ENCODE measurements at places on chromosomes 1 and 21.

GRCh38 chr1:184915463-184916090 lies 58.7 kb downstream of the NIBAN1 start:
- DNase-seq = no peak

GRCh38 chr1:115156826-115157468 lies 67.6 kb upstream of the TSPAN2 start:
- DNase-seq = no peak

- no peak for DNase-seq
Observed at GRCh38 chr1:67683316-67683715, 1.7 kb upstream of the GADD45A start.

DNA sequence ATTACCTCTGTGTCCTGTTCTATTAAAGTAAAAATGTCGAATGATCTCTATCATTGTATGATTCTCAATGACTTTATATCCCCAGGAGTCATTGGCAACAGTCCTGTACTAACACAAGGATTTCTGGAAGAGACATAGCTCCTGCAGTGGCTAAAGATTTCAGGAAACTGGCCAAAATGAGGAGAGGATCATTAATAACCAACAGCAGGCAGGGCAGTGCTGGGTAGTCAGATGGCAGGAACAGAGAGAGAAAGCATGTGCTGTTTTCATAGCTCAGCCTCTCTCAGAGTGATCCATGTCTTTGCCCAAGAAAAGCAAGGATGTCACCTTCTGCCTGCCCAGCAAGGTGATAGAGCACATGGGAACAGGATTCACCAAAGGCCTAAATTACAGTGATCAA lies 604.7 kb upstream of the PLXNA2 start:
- no peak for DNase-seq

GRCh38 chr1:160951443-160952128 lies 3.0 kb downstream of the ITLN2 start:
- DNase-seq = peak; percentile 63

DNA sequence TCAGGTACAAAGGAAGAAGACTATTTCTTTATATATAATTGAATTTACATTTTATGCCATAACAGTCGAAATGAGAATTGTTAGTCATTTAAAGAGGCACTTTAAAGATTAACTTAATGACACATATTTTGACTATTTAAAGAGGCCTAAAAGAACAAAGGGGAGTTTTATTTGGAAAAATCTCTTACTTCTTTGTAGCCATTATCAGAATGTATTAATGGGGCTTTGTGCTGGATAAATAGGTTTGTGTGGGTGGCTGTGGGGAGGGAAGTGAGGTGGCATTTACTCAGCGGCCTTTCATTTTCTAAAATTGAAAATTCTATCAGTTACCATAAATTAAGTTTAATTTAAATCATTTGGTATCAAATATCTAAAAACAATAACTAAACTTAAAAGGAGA lies 462.2 kb upstream of the CXADR start:
- DNase-seq = no peak

- DNase-seq = no peak
Observed at GRCh38 chr1:198350456-198350855, 190.0 kb downstream of the ATP6V1G3 start.

DNA sequence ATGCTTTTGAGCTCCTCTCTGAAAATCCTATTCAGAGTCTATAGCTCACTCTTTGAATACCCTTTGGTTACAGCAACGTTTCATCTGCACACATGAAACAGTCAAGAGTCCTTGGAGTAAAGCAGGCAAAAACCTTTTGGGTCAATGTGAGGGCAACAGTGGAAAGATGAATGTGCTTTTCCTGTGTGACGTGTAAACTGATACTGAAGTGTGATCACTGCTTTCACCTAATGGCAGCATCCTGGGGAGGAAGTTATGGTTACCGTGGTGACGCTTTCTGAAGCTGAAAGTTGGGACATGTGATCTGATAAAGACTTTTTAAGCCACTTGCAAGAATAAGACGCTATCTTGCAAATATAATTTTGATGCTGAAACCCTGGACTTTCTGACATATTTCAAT lies 160.0 kb downstream of the SEC16B start:
- DNase-seq = no peak

- no peak for DNase-seq
Observed at GRCh38 chr1:229363723-229364122, 20.9 kb upstream of the CCSAP start.

GRCh38 chr21:20151741-20152140 lies 846.5 kb upstream of the NCAM2 start:
- DNase-seq = no peak

DNA sequence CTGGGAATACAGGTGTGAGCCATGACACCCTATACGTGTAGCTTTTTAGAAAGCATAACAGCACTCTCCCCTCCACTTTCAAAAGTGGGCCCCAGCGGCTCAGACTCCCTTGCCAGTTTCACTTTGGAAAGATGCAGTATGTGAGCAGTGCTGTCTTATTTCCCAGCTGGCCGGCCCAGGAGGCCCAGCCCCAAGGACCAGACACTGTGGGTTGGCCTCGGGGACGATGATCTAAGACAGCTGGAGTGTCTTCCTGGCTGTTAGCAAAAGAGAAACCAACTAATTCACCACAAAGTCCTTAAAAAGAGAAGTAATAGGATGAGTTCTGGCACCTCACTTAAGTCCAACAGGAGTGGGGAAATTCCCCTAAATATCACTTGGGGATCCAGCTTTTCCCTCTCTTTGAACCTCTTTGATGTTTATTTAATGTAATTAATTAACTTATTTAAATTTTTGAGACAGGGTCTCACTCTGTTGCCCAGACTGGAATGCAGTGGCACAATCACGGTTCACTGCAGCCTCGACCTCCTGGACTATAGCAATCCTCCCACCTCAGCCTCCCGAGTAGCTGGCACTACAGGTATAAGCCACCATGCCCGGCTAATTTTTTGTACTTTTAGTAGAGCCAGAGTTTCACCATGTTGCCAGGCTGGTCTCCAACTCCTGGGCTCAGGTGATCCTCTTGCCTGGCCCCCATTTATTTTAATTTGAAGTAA lies 17.6 kb upstream of the CLIC4 start:
- peak; percentile 38 for DNase-seq

DNA sequence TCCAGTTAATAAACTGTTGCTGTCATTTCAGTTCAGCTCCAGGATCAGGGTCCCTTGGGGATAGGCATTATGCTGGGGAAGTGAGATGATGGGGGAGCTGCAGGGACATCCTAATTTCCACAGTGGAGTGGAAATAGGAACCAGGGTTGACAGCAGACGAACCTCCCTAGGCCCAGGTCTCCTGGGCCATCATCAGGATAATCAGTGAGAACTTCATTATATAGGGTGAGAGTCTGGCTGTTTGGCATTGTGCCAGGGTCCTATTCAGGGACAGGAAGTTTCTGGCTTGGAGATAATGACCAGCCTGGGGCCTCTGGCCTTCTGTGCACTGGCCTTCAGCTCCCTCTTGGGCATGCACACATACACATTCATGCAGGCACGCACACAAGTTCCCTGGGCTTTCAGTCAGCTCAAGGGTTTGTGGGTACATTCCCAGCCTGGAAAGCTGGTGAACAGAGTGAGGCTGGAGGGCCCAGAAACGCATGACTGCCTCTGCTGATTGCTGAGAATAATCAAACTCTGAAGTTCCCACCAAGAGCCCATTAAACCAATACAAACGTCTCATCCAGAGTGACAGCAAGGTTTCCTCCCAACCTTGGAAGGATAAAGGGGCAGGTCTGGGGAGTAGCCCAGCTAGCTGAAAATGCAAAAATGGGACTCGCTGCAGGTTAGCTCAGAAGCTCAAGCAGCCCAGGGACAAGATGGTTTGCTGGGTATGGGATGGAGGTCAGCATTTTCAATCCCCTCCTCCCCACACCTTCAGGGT lies 13.9 kb upstream of the LRIG2 start:
- DNase-seq = no peak

- no peak for DNase-seq
Observed at GRCh38 chr1:105138458-105138893, 1388.8 kb downstream of the AMY1C start.

DNA sequence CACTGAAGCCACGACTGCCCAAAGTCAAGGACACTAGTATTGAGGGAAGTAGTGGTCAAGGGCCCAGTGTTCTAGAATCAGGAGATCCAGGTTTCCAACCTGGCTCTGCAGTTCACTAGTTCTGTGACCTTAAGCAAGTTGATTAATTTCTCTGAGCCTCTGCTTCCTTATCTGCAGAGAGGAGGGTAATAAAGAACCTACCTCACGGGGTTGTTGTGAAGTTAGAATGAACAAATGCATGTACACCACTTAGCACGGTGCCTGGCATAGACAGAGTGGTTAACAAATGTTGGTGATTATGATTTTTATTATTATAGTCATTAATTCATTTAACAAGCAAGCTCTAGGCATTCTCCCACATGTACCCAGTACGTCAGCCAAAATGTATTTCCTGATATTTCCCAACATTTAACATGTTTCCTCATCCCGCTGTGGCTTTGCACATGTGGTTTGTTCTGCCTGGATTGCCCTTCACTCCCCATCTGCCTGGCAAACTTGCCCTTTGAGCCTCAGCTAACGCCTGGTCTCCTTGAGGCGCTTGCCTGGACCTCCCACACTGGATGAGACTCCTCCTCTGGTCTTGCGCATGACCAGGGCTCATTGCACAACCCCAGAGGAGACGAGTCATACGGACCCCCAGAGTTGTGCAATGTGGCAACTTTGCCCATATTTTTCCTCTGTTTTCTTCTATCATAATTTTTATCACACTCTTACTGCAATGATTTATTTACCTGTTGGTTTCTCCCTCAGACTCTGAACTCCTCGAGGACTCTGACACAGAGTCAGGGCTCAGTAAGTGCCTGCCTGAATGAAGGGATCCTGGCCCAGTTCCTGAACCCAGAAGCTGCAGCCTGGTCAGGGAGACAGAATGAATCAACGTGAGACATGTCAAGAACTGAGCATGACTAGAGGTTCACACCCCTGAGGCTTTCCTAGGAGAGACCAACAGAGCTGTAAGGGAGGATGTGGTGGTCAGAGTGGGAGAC lies 20.7 kb upstream of the MFSD2A start:
- DNase-seq = no peak

GRCh38 chr1:246275036-246275435 lies 232.0 kb downstream of the SMYD3 start:
- DNase-seq = no peak

DNA sequence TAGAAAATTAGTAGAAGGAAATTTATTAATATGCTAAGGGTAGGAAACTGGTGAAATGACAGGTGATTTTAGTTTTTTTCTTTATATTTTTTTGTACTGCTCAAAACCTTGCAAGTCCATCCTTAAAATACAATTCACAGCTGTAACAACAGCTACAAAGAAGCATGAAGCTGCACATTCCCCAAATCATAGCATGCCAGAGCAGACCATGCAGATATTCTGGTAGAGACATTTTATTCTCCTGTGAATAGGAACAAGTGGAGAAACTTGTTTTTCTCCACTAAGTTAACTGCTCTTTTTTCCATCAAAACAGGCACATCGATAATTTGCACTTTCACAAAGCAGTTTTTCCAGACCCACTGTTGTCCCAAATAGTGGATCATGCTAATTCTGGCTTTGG lies 1125.7 kb downstream of the BRINP3 start:
- no peak for DNase-seq

- DNase-seq = no peak
Observed at GRCh38 chr1:6092211-6092610, 46.5 kb downstream of the KCNAB2 start.

GRCh38 chr1:212591922-212592321 lies 16.6 kb upstream of the ATF3 start:
- DNase-seq = no peak

- DNase-seq = no peak
Observed at GRCh38 chr1:30225357-30225756, 498.0 kb downstream of the MATN1 start.

- no peak for DNase-seq
Observed at GRCh38 chr1:82453511-82454185, 652.9 kb downstream of the ADGRL2 start.

DNA sequence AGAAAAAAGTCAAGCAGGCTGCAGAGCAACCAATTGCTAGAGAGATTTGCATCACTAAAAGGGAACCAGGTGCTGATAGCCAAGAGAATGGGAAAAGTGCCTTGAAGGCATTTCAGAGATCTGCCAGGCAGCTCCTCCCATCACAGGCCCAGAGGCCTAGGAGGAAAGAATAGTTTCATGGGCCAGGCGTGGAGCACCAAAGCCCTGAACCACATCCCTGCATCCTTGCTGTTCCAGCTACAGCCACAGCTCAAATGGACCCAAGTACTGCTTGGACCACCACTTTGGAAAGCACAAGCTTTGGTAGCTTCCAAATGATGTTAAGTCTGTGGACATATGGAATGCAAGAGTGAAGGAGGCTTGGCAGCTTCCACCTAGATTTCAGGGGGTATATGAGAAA lies 29.7 kb upstream of the ZSWIM5 start:
- DNase-seq = no peak

- DNase-seq = no peak
Observed at GRCh38 chr21:31342348-31342747, 1.7 kb downstream of the TIAM1 start.

DNA sequence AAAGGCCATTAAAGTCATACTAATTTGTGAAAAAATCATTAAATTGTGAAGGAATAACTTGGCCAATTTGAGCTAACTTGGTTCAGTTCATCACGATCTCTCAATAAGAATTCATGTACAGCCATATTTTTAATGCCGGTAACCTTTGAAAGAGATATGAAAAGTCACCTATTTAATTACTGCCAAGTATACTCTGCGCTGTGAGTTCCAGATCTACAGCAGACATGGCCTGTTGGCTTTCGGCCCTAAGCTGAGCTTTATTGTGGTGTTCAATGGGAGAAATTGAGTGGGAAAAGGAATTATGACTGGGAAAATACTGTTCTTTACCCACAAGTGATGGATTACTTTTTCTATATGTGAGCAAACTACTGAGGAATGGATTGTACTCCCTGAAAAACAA lies 159.9 kb upstream of the L1TD1 start:
- no peak for DNase-seq

DNA sequence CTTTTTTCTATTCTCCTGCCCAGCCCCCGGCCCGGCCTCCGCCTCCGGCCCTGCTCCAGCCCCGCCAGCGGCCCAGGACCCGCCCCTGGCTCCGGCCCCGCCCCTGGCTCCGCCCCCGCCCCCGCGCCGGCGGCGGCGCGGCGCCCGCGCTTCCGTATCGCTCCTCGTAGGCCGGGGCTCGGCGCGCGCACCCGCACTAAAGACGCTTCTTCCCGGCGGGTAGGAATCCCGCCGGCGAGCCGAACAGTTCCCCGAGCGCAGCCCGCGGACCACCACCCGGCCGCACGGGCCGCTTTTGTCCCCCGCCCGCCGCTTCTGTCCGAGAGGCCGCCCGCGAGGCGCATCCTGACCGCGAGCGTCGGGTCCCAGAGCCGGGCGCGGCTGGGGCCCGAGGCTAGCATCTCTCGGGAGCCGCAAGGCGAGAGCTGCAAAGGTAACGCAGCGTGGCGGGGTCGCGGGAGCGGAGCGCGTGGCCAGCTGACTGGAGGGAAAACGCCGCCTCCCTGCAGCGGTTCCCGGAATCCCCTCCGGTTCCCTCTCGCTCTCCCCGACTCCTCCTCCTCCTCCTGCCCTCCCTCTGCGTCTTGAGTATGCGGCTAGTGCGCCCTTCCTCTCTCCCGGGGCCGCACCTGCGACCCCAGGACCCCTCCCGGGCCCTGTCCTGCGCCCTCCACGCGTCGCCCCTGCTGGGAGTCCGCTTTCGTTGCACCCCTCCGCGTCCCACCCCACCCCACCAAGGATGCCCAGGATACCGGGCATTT lies at the start of gene IFNAR2:
Gene IFNAR2 (plus strand): TSS at position 155 of the 761 bp plus-strand sequence. CDS start 11,985 bp downstream, outside the sequence.
- DNase-seq = peak; percentile 76

Measured in activated naive CD8-positive, alpha-beta T cell treated with anti-CD3 and anti-CD28 coated beads for 36 hours (primary cell).